ENCODE measurements at places on chromosomes 5 and 9.
A peak's percentile ranks its signal among the peaks of the same experiment; 100 is the strongest.

GRCh38 chr5:66553916-66554575, 42.1 kb upstream of the MAST4 start:
- DNase-seq, result peak; percentile 58

DNA sequence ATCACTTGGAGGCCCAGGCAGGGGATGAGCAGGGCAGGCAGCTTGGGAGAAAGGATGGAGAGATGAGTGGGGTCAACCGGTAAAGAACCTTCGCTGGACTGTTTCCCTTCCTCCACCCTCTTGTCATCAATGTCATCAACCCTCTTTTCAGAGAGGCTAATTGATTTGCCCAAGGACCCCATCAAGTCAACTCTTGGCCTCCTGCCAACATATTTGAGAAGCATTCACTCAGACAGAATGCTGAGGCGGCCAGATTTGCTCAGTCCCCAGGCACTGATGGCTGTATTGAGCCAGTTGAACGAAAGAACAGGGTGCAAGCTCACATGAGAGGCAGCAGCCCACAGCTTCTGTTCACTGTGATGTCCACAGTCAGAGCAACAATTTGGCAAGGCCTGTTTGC, 193.5 kb downstream of the RFK start:
- no peak for DNase-seq

DNA sequence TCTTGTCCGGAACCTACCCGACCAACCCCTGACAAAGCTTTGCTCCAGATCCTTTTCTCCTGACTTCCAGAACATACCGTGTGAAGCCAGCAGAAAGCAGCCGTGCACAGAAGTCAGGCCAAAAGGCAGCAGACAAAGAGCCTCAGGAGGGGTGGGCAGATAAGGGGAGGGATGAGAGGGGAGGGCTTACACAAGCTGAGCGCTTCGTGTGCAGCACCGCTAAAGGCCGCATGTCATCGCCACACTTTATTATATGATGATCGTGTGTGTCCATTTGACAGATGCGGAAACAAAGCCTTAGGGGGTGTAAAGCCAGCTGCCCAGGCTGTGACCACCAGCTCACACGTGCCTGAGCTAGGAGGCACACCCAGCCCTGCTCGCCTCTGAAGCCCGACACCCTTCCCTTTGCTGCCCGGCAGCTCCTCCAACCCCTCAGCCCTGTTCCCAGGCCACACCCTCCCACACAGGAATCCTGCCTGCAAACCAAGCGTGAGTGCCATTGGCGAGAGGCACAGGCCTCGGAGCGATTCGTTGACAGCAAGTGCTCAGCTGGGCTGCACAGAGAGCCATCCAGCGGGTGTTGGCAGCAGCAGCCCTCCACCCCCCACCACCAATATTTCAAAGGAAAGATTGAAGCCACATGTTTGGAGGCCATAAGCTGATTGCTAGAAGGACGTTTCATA, 170.5 kb upstream of the SMIM23 start:
- no peak for DNase-seq

DNA sequence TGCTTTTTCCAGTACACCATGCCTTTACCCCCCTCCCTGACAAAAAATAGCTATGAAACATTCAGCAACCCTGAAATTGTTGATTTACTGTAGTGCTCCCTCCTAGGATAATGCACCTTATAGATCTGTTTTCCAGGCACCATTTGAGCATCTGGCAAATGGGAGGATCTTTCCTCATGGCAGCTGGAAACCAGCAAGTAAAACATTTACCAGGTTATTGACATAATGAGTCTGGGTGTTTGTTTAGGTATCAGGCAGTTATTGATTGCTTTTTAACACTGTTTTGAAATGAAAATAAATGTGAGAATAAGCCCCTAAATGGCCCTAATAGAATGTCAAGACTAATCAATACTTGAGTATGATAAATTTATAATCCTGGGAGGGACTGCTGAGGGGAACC, 57.3 kb upstream of the KLF4 start:
- DNase-seq, result no peak

GRCh38 chr5:159178978-159179377, 30.4 kb downstream of the RNF145 start:
- DNase-seq, result peak; percentile 35

GRCh38 chr9:123395276-123395688, 39.3 kb downstream of the CRB2 start:
- no peak for DNase-seq

DNA sequence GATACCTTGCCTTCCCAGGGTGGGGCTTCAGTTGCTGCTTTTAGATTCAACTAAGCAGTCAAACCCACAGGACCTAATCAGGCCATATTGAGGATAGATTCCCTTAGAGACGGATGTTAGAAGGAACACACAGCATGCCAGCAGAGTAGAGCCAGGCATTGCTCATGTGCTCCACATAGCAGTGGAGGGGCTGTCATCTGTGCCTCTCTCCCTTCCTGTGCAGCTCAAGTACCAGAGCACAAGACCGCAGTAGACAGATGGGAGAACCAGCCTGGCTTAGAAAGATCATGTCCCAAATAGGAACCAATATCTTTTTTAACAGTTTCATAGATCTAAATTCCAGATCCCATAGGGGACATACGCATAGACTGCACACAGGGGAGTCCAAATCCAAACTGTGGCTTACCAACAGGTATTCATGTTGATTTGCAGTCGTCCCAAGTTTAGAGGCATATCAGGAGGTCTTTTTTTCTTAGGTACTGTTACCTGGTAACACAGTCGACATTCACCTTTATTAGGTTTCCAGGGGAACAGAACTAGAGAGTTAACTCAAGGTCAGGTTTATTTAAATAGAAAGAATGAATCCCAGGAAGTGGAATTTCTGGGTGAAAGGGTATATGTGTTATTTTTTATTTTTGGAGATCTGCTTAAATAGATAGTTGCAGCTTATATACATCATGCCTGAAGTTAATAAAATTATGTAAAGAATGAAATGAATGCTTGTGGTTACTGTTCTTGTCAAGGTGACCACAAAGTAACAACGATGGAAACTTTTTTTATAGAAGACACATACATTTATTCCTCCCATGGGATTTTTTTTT, 43.5 kb upstream of the PCAT7 start:
- no peak for DNase-seq

GRCh38 chr5:142763701-142764100, 6.5 kb upstream of the ARHGAP26 start:
- DNase-seq, result no peak

GRCh38 chr5:141878186-141878710, at the start of gene PCDH1:
TSS of gene PCDH1 (minus strand) at chr5:141878410. CDS start at chr5:141878262, 148 bp downstream.
- no peak for DNase-seq

- peak; percentile 7 for DNase-seq
Observed at GRCh38 chr5:82793808-82794419, 283.3 kb downstream of the TMEM167A start.

DNA sequence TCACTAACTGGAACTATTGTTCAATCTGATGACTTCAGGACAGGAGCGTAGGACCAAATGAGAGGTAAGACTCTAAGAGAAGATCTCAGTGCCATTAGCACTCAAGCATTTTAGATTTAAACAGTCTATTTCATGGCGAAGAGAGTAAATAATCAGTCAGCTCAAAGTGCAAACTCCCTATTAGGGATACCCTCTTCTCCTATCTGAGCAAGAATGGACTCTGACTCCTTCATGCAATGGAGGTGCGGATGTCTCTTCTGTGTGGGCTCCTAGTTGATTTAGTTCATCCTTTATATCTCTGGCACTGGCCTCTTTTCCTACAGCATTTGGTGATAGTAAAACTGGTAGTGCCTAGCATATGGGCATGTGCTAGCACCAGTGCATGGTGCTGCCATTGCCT, 144.6 kb downstream of the SMC2 start:
- no peak for DNase-seq

DNA sequence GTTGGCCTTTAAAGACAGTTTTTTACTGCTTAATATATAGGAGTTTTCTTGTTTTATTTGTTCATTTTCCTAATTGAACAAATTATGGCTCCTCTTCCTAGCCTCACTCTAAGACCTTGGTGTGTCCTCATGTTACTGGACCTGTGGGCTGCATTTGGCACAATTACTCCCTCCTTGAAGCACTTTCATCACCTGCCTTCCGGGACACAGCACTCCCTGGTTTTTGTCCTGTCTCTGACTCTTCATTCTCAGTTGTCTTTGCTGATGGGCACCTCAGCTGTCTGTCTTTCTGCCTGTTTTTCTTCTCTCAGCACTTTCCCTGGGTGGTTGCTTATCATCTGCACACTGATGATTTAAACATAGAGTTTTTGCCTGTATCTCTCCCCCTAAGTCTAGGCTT, 13.6 kb downstream of the GTF3C4 start:
- DNase-seq, result no peak

GRCh38 chr5:84384604-84385575, at the start of gene EDIL3:
TSS of gene EDIL3 (minus strand) at chr5:84384880. CDS start at chr5:84384374, 506 bp downstream.
- DNase-seq, result no peak

DNA sequence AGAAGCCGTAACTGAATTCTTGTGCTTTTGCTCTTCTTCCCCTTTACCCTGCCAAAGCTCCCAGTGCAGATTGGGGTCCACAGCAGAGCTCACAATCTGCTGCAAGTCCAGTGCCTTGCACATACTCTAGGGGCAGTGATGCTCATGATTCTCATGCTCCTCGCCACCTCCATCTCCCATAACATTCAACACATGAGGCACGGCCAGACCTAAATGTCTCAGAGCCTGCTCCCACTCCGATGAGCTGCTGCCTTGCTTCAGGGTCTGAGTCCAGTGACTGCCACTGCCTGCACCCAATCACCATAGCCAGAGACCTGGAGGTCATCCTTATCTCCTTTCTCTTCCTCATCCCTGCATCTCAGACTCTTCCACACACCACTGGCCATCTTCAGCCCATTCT, 10.5 kb downstream of the CSF1R start:
- DNase-seq, result no peak

DNA sequence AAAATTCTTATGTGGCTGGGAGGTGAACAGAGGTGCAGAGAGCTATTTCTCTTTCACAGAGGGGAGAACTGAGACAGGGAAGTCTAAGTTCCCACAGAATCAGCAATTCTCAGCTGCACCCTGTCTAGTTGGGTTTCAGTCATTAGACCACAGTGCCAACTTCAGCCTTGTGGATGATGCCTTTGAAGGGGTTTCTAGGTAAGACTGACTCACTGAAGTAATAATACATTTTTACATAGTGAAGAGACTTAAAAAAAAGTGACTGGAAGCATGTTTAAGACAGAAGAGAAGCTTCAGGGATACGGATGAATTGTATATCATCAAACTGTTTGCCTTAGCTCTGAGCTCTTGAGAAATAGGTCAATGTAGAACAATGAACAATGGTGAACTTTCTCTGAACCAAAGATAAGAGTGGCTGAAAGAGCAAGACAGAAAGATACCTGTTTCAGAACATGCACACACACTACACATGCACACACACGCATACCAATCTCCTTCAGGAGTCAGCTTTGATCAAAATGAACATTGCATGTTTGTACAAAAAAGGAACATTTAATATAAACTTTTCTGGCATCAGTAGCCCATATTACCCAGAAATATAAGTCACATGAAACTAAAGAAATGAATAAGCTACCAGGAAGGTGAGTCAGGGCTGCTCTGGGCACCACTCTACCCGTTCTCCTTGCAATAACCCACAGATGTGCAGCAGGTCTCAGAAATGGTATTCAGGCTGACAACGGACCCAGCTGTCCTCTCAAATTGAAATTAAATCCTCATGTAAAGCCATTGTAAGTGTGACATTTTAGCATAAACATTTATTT, 12.6 kb upstream of the FYB1 start:
- DNase-seq, result peak; percentile 42

DNA sequence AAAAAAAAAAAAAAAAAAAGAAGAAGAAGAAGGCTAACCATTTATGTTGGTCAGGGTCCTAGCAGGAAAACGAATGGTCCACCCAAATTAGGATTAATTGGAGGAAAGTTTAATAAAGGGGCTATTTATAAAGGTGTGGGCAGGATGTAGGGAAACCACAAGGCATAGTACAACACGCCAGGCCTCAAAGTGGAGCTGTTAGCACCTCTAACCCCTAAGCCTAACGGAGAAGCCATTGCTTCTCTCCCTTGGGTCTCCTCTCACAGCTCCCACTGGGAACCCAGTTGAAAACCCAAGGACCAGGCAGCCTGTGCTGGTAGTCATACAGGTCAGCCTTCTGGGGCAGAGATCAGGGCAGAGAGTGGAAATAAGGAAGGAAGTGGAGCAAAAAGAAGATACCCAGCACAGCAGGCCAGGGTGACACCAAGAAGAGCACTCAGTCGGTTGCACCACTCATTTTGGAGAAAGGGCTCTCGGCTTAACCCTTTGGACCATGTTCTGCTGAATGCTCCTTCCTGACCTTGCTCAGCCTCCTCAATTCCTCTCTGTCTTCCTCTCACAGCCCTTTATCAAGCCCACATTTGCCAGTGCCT, 8.8 kb upstream of the GLIPR2 start:
- no peak for DNase-seq

DNA sequence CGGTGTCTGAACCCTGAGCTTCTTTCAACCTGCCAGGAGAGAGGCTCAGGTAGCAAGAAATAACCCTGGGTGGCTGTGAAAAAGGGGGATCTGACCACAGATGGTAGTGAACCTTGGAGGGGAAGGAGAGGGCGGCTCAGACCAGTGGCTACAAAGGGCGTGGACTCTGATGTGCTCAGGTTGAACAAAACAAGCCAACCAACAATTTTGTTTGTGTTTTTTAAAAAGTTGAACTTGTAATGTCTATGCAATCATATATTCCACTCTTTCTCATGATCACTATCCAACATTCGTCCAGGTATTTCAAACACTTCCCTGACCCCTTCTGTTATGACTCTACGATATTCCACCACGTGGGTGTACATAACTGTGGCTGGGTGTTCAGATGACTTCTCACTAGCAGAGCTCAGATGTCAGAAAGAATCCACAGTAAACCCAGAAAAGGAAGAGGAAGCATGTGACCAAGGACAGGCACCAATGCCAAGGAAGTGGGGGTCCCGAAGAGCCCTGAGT, 20.0 kb downstream of the PTPN3 start:
- no peak for DNase-seq

- no peak for DNase-seq
Observed at GRCh38 chr5:92460505-92460904, 1077.4 kb upstream of the ARRDC3 start.

DNA sequence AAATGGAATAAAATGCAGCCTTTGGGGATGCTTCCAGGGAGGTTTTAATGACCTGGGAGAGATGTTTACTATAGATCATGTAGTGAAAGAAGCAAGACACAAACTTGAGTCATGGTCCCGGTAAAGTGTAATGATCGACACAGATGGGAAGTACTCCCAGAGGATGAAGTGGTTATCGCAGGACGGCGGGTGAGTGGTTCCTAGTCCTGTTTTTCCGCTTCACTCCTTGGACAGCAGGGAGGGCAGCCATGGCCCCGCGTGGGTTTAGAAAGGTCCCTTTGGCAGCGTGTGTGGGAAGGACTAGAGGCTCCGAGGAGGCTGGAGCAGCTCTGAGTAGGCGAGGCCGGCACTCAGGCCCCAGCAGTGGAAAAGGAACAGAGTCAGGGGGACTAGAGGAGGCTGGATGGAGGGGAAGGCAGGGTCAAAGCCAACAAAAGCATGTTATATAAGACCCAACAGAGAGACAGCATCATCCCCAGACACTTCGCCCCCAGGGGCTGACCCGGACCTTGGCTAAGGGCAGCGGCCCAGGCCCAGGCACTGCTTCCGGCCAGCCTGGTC, 49.2 kb upstream of the STXBP1 start:
- no peak for DNase-seq

DNA sequence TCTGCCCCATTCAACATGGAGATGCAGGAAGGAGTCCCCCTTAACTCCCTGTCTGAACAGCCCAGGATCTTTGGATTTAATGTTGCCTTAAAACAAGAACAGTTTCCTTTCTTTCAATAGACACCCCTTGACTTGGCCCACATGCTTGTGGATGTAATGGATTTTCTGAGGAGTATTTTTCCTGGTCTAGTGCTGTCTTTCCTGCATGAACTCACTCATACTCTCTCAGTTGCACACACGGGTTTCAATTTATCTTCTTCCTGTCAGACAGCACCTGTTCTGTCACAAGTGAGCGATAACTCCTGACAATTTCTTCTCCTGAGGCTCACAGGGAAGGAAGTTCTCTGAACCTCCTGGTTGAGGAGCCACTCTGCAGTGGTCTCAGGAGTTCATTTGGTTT, 85.1 kb downstream of the ACER2 start:
- DNase-seq, result no peak
